ENCODE measurements at places on chromosomes 4 and X.

DNA sequence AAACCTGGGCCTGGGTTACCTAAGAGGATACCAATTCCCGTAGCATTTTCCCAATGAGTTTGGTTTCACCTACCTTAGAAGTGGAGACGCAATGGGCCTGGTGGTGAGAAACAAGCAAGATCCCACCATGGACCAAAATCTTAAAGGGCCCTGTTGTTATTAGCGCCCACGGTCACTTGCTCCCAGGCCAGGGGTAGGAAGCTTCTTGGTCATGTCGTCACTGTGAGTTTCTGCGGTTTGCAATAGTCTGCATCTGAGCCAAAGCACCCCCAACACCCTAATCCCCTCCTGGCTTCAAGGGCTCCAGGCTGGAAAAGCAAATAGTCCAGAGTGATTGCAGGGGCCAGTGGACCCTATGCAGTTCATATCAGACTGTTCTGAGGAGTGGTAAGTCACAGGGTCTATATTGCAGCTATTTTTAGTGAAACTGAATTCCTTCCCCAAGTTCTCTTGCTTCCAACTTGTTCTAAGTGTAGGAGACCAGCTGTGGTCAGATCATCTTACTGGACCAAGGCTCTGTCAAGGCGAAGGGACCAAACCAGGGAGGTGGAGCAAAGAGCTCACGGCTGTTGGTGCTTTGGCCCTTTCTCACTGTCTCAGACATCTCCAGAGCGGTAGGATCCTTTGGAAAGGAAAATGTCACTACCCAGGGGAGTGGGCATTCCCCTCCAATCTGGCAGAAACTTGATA is 307.9 kb upstream of the F9 start:
- DNase-seq = no peak

- no peak for DNase-seq
Observed at GRCh38 chr4:187289371-187289770, 565.7 kb upstream of the FAT1 start.

DNA sequence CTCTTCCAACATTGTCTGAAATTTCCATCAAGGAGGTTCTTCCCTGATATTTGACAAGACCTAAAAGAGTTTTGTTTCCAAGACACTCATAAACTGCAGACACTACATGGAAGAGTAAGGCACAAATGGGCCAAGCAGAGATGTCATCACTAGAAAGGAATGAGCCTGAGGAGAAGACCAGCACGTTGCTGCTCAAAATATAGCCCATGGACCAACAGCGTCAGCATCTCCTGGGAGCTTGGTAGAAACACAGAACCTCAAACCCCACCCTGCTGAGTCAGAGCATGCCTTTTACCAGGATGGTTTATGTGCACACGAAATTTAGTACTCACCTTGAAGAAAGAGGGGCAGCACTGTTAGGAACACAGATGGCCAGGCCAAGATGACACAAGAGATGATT is 128.7 kb upstream of the MID1 start:
- no peak for DNase-seq

DNA sequence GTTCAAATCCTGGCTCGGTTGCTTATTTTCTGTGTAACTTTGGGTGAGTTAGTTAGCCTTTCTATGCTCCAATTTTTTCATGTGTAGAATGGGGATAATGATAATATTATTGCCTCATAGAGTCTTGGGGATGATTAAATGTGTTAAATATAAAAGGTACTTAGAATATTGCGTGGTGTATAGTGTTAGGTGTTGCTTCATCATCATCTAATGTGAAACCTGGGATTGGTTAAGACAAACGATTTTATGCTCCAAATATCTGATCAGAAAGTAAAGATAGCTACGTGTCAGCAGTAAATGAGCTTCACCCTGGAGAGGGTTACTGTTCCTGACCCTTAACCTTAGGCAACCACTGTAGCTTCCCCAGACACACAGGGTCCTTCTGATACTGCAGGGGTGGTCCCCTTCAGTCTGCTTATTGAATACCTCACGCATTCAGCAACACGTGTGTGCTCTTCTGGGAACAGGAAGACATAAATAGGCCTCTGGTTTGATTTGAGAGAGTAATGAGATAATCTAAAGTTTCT is 50.1 kb downstream of the GPAT3 start:
- DNase-seq = no peak

- no peak for DNase-seq
Observed at GRCh38 chr4:119731146-119731742, 102.6 kb upstream of the PDE5A start.

GRCh38 chr4:170672381-170672965 is 582.7 kb upstream of the AADAT start:
- DNase-seq = no peak

GRCh38 chr4:185956544-185956940 is 112.4 kb upstream of the TLR3 start:
- peak; percentile 58 for DNase-seq

DNA sequence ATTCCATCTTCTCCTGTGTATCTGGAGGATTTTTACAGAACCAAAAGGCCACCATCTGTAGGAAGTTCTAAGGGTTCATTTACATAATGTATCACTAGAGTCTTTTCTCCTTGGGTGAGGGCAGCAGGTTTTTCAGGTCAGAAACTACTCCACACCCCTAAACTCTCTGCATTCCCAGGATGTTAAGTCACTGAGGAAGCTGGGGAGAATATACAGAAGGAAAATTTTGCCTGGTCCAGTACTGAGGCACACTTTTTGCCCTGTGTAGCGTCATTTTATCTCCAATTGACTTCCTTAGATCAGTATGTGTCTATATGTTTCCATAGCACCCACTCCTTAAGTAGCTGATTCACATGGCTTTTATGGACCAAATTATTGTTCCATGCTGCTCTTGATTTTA is 17.0 kb downstream of the XKRX start:
- DNase-seq = no peak

DNA sequence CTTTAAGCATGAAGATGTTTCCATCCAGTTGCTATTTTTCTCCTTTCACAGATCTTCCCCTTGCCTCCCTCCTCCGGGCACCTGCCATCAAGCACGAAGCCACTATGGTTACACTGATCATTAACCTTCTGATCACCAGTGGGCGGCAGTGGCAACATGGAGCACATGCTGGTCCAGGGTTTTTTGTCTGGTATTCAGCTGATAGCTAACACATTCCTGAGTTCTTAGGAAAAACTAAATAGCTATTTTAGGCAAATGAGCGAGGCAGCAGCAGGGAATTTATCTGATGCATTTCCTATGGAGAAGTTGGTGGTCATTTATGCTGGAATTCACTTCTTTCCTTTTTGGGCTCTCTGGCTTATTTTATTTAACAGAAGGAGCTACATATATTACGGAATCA is 22.9 kb downstream of the SHISA3 start:
- DNase-seq = no peak

DNA sequence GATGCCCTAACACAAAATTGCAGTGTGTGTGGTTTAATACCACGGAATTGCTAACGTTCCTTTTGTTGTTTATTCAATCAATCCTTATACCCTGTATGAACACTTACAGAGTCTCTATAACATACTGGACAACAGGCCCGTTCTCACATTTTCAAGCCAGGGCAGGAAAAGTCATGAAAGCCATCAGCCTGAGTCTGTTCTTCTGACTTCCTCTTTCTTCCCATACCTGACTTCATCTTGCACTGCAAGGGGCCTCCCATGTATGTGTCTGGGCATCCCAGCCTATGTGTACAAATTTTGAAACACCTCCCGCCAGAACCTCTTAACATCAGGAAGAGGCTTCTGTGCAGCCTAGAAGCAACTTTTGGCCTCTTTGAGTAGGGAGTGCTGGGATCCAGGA is 4.9 kb upstream of the SHISA3 start:
- no peak for DNase-seq

DNA sequence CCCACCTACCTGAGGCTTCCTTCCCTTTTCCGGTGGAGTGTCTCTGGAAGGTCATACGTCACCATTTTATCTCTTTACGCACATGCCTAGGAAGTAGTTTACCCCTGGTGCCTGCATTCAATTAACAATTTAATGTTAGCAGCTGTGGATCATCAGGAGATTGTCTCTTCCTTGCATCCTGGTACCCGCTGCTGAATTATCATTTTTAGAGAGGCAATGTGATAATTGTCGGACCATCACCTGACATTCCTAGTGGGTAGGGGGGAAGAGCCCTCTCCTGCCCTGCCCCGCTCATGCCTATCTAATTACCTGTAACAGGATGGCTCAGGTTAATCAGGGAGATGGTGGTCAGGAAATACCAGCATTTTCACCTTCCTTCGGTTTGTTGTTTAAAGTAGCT is 863.6 kb downstream of the RPA4 start:
- DNase-seq = no peak

- DNase-seq = no peak
Observed at GRCh38 chr4:101540336-101540735, 193.0 kb upstream of the PPP3CA start.

GRCh38 chr4:158805635-158806471 is 37.0 kb downstream of the FNIP2 start:
- no peak for DNase-seq

DNA sequence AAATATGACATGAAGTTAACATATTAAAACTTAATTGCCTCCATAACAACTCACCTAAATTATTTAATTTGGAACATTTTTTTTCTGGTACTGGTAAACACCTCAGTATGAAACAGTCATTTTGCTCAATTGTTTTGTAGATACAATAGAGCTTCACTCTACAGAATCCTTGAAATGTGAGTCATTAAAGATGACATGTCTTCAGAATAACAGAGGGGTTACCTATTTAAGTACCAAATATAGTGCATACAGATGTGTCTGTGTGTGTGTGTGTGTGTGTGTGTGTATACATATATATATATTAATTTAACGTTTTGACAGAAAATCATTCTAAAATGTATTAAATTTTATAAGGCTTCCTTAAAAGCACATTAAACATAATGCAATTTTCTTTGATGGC is 297.6 kb downstream of the INPP4B start:
- DNase-seq = no peak

DNA sequence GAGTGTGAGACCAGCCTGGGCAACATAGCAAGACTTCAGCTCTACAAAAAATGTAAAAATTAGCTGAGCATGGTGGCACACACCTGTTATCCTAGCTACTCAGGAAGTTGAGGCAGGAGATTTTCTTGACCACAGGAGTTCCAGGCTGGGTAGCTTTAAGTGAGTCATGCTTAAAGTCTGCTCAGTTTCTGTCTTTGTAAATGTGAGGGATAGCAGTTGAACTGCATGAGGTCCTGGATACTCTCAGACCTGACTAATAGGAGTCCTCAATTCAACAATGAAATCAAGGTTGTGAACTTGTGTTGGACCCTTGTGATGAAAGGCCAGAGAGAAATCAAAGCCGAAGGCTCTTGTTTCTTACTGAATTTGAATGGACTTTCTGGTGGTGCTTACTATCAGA is 45.2 kb downstream of the STARD8 start:
- no peak for DNase-seq

DNA sequence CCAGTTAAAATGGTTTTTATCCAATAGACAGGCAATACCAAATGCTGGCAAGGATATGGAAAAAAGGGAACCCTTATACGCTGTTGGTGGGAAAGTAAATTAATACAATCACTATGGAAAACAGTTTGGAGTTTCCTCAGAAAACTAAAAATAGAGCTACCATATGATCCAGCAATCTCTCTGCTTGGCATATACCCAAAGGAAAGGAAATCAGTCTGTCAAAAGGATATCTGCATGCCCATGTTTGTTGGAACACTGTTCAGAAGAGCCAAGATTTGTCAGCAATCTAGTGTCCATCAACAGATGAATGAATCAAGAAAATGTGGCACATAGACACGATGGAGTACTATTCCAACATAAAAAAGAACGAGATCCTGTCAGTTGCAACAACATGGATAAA is 91.0 kb upstream of the SH3RF1 start:
- DNase-seq = no peak

DNA sequence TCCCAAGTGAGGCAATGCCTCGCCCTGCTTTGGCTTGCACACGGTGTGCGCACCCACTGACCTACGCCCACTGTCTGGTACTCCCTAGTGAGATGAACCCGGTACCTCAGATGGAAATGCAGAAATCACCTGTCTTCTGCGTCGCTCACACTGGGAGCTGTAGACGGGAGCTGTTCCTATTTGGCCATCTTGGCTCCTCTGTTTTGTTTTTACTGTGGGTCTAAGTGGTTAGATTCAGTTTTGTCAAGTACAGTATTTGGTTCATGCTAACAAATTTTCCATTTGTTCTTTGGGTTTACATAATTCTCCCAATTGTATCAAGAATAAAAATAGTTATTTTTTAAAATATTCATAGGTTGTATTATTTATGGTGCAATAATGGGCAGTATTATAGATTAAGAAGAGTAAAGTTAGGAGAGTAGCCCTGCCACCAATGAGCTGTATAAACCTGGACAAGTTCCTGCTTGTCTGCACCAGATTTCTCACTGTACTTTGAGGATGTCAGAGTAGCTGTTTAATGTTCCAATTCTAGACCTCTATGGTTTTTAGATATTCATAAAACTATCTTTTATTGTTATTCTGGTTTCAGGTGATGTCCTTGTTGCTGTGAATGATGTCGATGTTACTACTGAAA is 23.4 kb downstream of the INTU start:
- DNase-seq = no peak

DNA sequence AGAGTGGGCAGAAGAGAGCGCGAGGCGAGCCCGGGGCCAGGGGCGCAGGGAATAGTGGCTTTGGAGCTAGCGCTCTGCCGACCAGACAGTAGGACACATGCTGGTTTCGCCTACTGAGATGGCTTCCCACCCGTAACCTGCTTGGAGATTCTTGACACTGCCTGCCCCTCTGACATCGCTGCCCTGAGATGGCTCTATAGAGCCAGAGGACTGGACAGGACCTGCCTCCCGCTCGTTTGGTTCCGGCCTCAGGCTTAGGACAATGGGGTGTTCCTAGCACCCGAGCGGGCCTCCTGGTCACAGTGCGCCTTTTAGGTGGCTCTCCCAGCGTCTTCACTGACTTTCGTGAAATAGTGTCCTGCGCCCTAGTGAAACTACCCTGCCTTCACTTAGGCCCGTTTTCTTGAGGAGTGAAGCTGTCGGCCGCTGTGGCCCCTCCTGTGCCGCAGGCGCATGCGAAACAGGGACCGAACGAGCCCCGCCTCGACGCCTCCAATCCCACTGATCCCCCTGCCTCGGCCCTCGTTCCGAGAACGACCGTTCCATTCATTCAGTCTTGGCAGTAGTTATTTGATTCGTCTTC is 608 bp downstream of the TAF1 start:
- no peak for DNase-seq

DNA sequence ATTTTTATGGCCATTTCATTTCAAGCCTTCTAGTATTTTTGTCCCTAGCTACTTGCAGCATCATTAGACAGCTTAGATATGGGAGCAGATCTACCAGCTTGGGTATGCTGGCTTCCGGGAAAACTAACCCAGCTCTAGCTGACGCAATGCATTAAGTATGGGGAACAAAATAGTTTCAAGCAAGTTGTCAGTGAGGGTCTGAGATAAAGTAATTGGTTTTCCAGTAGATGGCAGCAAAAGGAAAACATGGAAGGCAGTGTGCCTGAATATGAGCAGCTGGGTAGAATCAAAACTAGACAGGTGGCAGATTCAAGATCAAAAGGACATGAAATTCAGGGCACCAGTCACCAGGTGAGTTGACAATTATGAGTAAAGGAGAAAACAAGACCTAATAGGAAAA is 340.9 kb upstream of the CTSO start:
- no peak for DNase-seq

DNA sequence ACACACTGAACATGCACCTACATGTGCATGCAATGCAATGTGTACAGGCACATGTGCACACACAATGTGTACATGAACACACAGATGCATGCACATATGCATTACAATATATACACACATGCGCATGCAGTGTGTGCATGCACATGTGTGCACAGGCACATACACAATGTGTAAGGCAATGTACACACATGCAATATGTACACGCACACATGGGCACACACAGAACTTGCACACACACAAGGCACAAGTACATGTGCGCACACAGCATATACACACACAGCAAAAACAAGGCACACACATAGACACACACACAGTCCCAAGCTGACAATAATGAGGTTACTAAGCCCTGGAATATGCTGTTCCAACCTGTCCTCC is 76.3 kb downstream of the EVC2 start:
- no peak for DNase-seq

Data from caudate nucleus (tissue), 63 donors.